ENCODE measurements at places on chromosomes 5 and 9. TPM values are rescaled to one million over a fixed set of nuclear protein-coding genes. Genes with fewer than 3 reads are reported as not detected.

Gene UBE2R2
- 21.5 TPM for total RNA-seq

Gene CATSPER3
- not detected for total RNA-seq

Gene RETREG1
- total RNA-seq: 0.16 TPM

Gene DCAF12
- total RNA-seq: 26.6 TPM

Gene F12
- 1.0 TPM for total RNA-seq

Gene KIF24
- total RNA-seq: 2.5 TPM

Gene SUSD3
- 1.8 TPM for total RNA-seq

Gene PKD2L2
- not detected for total RNA-seq

Gene C5orf63
- total RNA-seq: 3.9 TPM

Gene CNTLN
- 6.3 TPM for total RNA-seq

Gene PDE8B
- total RNA-seq: 0.13 TPM

Gene GNAQ
- 18.6 TPM for total RNA-seq
